HL-60 (cell line): ENCODE measurements at places on chromosomes 13 and 19.

DNA sequence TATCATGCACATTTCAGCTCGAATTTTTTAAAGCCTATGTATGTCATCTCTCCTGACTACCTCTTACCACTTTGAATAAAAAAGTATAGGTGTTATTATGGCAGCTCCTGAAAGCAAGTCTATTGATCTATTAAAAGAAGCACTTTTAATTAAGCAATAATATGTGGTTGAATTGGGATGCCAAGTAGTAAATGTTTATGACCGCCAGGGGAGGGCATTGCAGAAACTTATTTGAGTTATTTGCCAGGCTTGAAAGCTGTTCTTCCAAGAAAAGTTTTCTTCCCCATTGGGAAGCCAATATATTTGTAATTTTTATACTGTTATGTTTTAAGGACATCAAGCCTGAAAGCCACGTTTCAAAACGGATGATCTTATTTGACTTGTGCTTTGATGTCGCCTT lies 88.1 kb upstream of the SOX21 start:
- no peak for DNase-seq

DNA sequence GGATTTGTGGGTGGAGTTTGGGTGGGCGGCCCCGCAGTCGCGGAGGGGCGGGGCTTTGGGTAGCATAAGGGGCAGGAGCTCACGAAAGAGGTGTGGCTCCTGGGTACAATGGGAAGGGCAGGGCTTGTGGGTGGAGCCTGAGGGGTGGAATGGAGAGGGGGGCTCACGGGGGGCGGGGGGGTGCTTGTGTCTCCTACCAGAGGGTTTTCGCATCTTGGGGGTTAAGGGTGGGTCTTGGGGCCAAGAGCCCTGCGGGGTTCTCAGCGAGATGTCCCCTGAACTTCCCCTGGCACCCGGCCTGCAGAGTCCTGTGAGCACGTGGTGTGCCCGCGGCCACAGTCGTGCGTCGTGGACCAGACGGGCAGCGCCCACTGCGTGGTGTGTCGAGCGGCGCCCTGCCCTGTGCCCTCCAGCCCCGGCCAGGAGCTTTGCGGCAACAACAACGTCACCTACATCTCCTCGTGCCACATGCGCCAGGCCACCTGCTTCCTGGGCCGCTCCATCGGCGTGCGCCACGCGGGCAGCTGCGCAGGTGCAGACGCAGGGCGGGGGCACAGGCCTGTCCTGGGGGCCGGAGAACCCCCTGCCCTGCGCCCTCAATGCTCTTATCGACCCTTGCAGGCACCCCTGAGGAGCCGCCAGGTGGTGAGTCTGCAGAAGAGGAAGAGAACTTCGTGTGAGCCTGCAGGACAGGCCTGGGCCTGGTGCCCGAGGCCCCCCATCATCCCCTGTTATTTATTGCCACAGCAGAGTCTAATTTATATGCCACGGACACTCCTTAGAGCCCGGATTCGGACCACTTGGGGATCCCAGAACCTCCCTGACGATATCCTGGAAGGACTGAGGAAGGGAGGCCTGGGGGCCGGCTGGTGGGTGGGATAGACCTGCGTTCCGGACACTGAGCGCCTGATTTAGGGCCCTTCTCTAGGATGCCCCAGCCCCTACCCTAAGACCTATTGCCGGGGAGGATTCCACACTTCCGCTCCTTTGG lies 5.1 kb downstream of the FSTL3 start:
- DNase-seq = peak; percentile 93

GRCh38 chr19:5341448-5341820 lies 822 bp upstream of the PTPRS start:
- no peak for DNase-seq

DNA sequence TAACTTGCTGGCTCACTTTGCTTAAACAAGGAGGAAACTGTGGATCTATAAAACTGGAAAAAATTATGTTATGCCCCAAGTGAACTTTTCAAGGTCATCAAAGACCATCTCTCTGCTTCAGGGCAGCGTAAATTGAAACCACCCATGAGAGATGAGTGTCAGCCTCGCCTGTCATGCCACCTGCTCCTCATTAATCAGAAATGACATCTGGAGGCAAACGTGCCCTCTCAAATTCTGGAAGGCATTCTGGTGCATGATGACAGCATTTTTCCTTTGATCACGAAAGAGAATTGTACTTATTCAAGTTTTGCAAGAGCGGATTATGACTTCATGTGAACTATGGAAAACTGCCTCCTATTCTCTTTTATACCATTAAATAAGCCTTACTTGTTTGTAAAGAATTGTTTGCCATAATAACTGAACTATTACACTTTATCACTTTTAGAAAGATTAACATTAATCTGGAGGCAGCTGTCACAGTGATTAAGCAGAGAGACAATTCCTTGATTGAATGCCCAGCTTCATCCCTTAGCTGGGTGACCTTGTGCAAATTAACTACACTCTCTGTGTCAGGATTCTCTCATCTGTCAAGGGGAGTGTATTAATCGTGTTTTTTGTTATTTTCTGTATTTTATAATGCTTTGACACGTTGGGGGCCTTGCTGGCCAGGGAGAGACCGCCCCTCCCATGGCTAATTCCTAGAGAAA lies 17.0 kb upstream of the SACS start:
- no peak for DNase-seq

DNA sequence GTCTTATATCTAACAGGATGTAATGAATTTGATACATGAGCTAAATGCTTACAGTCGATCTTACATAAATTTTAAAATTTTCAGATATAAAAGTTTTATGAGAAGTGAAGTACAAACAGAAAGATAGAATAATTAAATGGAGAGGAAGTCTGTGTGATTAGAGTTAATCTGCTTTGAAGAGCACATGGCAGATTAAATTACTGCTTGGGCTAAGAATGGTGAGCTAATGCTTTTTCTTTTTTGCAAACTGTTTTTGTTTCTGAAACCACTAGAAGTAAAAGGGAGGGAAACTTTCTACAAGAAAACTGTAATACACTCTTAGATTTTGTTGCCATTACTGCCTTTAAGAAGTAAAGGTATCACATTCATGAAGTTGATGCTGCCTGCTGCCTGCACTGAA lies 96.3 kb upstream of the SPRY2 start:
- no peak for DNase-seq

DNA sequence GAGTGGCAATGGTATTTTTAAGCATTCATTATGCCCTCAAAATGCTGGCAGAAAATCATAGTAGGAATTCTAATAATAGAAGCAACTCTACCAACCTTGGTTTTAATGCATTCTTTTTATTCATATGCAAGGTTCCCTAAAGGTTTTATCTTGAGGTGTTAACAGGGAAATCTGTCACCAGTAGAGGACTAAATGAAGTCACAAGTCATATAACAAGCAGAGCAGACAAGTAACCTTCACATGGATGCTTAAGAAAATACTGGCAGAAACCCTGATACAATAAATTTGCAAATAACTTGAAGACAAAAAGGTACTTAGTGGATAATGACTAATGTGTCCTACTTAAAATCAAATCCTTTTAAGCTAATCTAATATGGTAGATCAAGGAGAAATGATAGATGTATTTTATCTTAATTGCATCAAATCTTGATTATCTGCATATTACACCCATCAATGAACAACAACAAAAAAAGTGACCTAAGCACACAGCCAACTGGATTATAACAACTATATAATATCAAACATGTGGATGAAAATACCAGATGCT lies 73.3 kb downstream of the RFC3 start:
- DNase-seq = no peak

GRCh38 chr13:29713839-29714238 lies 118.4 kb upstream of the SLC7A1 start:
- DNase-seq = no peak

DNA sequence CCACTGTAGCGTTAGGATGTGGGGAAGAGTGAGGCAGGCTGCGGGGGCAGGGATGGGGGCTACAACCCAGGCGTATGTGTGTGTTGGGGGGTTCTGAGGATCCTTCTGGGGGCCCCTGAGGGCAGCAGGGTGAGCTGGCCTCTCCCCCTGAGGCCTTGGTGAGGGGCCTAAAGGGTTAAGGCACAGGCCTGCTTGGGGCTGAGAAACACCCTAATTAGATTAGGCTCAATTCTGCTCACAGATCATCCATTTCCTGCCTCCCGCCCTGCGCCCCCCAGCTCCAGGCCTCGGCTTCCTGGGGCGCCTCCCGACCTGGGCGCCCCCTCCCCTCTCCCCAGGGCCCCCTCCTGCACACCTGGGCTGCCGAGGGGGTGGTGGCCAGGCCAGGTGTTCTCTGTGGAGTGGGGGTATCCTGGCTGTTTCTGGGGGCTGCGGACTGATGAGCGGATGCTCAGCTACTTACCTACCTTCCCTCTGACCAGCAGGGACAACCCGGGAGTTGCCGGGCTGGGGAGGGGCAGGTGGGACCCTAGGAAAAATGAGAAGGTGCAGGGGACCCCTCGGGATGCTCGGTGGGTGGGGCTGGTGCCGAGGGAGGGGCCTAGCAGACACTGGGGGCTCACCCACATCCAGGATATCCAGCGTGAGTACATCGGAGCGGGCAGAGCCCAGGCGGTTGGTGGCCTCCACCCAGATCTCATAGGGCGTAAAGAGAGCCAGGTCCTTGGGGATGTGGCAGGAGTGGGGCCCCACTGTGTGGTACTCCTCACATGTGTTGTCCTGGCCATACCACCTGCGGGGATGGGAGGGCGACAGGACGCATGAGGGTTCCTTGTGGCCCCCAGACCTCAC lies 8.6 kb downstream of the CRLF1 start:
- DNase-seq = no peak

DNA sequence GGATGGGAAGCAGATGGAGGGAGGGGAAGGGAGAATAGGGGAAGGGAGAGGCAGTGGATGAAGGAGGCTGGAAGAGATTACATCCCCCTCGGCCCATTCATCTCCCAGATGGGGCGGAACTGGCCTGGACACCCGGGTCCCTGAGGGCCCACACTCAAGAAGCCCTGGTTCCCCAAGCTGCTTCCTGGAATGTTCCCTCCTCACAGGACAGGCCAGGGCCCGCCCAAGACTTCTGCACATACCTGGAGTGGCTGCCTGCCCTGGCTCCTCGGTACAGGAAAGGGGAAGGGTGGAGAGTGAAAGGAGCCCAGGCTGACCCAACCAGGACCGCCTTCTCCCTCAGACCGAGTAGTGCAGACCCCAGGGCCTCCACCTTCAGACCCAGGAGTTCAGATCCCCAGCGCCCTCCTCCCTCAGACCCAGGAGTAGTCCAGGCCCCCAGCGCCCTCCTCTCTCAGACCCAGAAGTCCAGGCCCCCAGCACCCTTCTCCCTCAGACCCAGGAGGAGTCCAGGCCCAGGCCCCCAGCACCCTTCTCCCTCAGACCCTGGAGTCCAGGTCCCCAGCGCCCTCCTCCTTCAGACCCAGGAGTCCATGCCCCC lies 489 bp downstream of the NTF4 start:
- no peak for DNase-seq

DNA sequence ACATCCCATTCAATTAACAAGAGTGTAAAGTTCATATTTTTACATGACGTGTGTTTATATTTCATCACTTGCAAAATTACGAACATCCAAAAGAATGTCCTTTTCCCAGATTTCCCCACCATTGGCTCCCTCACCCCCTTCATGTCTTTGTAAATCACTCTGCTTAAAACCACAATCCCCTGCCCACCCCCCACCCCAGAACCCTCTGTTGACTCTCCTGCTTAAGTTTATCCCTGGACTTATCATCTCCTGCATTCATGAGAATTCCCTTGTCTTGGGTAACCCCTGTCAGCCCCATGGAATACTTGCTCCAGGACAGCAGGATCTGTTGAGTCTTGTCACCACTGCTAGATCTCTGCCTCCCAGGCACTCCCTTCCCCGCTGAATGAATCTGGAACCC lies 109.9 kb downstream of the COL4A1 start:
- DNase-seq = no peak

DNA sequence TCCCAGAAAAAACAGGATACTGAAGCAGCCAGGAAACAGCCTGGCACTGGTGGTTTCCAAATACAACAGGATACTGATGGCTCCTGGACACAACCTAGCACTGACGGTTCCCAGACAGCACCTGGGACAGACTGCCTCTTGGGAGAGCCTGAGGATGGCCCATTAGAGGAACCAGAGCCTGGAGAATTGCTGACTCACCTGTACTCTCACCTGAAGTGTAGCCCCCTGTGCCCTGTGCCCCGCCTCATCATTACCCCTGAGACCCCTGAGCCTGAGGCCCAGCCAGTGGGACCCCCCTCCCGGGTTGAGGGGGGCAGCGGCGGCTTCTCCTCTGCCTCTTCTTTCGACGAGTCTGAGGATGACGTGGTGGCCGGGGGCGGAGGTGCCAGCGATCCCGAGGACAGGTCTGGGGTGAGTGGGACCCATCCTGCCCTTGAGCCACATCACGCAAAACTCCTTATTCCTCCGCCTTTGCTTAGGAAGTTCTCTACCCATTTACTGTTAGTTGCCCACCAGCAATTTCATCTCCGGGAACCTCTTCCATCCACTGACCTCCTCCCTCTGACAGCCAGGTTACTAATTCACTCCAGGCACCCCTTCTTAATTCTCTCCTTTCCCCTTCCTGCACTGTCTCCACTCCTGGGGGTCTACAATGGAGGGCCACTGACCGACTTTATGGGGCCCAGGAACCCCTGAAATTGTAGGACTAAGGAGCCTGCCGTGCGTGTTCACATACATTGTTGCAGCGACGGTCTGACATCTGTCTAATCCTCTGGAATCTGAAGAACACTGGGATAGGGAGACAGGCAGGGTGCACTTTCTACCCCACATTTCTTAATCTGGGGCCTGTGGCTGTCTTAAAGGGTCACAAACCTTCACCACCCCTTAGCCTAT lies 1.2 kb downstream of the ITPKC start:
- no peak for DNase-seq

DNA sequence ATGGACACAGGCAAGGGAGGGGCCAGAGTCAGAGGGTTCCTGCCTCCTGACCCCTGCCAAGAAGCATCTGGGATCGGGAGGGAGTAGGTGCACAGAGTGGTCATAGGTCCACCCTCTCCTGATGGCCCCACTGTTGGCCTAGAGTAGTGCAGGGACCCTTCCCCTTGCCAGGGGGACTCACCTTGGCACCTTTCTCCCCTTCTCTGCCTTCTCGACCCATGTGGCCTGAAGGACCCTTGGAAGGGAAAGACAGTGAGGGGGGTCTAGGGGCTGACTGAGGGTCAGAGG lies 33.3 kb upstream of the OLFM2 start:
- no peak for DNase-seq

DNA sequence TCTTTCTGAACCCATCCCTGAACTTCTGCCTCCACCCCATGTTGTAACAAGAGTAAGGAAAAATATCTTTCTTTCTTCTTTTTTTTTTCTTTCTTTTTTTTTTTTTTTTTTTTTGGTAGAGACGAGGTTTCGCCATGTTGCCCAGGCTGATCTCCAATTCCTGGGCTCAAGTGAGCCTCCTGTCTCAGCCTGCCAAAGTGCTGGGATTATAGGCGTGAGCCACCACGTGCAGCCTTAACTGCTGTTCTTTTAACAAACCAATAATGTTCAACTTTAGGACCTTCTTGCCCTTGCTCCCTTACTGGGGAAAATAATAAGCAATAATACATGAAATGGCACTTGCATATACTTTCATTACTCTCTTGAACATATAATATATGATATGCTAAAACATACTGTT lies 19.6 kb downstream of the GPR183 start:
- DNase-seq = no peak
